ENCODE measurements at places on chromosomes 12 and 14.

DNA sequence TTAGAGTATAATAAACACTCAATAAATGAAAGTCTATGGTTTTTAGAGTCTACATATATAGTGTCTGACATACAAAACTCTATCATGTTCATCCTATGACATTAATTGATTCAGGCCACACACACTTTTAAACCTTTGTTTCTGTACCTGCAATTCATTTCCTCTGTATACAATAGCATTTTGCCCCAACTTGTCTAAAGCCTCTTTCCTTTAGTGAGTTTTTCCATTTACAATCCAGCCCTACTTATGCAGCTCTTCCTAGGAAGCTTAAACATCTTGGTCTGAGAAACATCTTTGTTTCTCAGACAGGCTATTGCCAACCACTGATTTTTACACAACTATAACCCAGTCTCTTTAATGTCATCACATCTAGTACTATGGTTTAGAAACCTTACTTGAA lies 214.7 kb upstream of the SLC16A7 start:
- no peak for DNase-seq

GRCh38 chr12:67068761-67069450 lies 200.3 kb upstream of the CAND1 start:
- DNase-seq = no peak

DNA sequence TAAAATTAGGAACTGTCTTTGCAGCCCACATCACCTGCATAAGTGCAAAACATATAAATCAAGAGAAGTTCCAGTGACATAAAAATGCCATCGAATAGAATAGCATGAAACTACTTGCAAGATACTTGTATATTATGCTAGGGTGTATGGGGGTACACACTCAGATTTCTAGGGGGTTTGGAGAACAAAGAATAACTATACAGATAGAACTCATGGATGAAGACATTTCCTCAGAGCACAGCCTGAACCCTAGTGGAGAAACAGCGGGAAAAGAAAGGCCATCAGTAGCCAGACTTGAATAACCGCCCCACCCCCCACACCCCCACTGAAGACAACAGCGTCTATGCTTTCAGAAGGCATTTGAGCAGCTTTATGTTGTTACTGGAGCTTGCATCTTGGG lies 425.8 kb downstream of the NPAS3 start:
- DNase-seq = no peak

- DNase-seq = peak; percentile 53
Observed at GRCh38 chr12:6326316-6327228, 15.3 kb downstream of the TNFRSF1A start.

DNA sequence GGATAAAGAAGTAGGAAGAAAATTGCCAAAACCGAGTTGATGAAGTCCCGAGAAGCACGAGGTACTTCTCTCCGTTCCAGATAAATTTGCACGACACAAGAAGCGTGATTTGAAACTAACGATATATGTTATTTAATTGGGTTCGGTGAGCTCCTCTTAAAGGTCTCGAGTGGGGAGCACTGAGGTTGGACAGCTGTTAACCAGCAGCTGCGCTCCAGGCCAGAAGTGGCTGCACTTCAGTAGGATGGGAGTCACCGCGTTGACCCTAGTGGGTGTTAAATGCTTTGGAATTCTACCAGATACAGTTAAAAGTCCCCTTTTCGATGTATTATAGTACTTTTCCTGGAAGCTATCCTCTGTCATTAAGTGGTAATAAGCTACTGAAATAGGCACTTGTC lies 953 bp upstream of the DCAF5 start:
- DNase-seq = peak; percentile 24

DNA sequence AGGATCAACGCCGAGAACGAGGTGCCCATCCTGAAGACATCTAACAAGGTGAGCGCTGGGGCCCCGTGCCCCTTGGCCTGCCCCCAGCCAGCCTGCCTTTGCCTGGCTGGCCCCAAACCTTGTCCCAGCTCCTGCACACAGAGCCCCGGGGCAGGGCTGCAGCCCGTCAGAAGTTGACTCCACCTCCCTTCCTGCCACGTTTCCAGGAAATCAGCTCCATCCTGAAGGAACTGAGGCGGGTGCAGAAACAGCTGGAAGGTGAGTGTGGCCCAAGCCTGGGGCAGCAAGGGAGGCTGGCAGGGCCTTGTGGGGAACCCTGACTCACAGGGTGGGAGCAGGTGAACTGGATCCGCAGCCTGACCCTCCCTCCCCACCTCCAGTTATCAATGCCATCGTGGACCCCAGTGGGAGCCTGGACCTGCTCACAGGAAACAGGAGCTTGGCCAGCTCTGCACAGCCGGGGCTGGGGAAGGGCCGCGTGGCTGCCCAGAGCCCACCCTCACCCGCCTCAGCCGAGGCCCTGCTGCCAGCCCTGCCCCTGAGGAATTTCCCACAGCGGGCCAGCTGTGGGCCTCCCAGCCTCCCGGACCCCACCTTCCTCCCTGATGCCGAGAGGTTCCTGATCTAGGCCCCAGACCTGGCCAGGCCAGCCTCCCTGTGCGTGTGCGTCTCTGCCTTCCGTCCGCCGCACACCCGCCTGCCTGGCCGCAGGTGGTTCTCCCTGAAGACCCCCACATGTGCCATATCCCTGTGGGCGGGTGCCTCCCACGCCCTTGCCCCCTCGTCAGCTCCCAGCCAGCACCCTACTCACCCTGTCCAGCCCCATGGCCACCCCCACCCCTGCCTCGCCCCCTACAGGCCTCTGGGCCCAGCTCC lies 29.5 kb downstream of the CEP170B start:
- DNase-seq = peak; percentile 14

DNA sequence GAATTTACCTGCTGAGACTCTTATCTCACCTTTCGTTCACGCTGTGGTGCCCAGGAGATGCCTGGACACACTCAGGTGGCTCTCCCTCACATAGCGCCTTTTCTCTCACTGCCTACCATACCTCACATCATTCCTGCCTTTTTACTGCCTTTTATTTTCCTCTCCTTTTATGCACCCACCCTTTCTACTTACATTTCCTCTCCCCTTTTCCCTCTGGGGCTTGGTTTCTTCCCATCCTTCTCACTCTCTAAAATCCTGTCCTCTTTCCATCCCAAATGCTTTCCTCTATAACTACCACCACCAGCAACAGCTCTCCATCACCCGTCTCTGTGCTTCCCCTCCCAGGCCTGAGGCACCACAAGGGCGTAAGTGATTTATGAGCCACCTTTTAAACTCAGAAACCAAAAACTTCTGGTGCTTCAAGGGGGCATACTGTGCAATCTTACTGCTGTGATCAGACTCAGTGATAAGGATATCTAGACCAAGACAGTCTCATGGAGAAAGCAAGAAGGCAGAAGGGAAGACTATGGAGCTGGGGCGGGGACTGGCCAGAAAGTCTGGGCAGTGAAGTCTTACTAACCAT lies 32.7 kb upstream of the SMUG1 start:
- no peak for DNase-seq

DNA sequence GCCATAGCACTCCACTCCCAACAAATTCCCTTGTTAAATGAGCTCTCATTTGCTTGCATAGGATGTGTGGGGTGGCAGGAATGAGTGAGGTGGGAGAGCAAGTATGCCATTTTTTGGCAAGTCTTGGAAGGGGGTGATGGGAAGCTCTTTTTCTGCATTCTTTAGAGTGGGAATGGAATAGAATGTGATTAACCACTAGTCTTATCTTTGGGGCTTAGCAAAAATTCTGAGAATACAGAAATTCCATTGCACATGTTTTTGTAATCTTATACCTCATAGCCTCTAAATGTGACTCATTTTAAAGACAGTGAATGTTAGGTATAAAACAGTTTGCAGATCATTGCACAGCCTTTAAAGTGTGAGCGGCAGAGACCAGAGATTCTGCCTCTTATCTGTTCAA lies 28.4 kb upstream of the NEDD1 start:
- no peak for DNase-seq

DNA sequence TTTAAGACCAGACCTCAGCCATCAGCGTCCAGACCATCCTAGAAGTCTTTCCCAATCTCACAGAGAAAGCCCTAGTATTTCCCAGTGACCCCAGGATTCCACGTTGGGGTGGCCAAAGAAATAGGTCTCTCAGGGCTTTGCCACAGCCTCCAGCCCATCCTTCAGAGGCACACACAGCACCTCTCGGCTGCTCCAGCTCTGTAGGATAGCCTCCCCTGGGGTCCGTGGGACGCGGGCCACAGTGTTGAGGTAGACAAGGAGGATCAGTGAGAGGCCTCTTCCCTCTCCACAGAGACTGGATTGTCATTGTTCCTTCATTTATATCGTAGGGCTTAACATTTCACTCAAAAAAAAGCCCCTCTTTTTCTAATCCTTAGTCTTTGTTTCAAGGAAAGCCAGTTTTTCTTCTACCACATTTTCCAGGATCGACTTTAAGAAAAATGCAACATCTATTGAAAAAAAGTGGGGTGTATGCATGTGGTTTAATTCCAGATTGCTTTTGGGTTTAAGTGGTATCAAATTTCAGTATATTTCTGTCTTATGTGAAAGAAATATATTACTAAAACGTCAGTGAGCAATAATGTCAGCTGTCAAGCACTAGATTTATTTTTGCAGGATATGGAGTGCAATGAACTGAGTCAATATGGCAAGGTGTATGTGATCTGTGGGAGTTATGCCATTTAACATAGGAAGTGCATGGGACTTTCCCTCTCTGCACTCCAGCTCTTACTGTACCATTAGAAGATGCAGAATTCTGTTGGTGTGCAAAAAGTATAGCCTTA lies 187.5 kb downstream of the MSRB3 start:
- DNase-seq = no peak

DNA sequence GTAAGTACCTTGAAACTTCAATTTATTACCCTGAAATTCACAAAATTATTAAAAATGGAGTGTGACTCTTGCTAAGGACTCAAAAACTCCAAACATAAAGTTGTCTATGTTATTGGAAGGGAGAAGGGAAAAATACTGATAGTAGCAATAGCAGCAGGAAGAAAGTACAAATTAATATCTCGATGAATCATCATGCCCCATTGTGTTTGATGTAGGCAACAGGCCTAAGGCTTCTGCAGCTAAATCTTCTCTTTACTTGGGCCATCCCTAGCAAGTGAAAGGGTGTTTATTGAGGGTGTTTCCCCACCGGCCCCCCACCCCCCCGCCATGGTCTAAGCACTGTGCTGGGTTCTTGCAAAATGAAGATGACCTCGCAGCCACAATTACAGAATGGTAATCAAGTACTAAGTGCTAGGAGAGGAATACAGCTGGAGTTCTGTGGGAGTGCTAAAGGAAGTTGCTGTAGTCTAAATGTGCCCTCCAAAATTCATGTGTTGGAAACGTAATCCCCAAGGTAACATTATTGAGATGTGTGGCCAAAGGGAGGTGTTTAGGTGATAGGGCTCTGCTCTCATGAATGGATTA lies 76.5 kb downstream of the SNAPC1 start:
- DNase-seq = no peak

GRCh38 chr12:105841840-105842239 lies 296.9 kb downstream of the NUAK1 start:
- no peak for DNase-seq

DNA sequence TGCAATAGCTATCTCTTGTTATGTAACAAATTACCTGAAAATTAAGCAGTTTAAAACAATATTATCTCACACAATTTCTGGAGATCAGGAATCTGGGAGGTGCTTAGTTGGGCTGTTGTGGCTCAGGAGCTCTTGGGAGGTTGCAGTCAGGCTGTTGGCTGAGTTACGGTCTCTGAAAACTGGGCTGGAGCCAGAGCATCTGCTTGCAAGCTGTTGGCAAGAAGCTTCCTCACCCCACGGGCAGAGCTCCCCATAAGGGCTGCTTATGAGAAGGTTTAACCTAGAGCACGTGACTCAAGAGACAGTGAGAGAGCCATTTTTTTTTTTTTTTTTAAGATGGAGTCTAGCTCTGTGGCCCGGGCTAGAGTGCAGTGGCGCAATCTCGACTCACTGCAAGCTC lies 346.8 kb downstream of the ATP23 start:
- DNase-seq = no peak

GRCh38 chr14:38108681-38109080 lies 99.0 kb upstream of the SSTR1 start:
- DNase-seq = no peak

GRCh38 chr14:26218861-26219260 lies 379.0 kb downstream of the NOVA1 start:
- DNase-seq = no peak

GRCh38 chr12:7729746-7730145 lies 17.4 kb downstream of the CLEC4C start:
- no peak for DNase-seq

GRCh38 chr12:60935981-60936761 lies 1324.0 kb upstream of the USP15 start:
- no peak for DNase-seq

DNA sequence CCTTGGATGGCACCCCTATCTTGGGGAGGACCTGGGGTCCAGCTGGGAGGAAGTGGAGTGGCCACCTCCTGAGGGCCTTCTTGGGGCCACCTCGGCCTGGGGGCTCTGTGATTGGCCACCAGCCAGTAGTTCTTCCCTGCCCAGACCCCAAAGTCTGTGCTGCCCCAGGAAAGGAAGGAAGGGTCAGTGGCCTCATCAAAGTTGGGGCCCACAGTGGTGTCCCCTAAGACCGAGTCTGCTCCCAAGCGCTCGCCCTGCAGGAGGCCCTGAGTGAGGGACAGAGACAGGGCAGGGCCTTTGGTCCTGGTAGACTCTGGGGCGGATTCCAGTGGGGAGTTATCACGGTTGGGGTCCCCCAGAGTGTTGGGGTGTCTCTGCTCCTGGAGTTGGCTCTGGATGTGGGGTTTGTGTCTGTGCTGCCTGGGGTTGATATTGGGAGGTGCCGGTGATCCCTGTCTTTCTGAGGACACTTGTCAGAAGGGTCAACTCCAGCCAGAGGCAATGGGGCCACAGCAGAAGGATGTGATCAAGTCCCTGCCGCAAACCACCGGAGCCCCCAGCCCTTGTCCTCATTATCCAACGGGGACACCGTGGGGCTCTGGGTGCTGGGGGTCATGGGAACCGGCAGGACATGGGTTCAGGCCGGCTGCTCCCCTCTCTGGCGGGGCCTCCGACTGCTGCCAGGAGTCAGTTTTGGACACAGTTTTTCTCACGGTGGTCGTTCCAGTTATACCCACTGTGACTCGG lies 364.3 kb downstream of the TMEM121 start:
- DNase-seq = peak; percentile 4

DNA sequence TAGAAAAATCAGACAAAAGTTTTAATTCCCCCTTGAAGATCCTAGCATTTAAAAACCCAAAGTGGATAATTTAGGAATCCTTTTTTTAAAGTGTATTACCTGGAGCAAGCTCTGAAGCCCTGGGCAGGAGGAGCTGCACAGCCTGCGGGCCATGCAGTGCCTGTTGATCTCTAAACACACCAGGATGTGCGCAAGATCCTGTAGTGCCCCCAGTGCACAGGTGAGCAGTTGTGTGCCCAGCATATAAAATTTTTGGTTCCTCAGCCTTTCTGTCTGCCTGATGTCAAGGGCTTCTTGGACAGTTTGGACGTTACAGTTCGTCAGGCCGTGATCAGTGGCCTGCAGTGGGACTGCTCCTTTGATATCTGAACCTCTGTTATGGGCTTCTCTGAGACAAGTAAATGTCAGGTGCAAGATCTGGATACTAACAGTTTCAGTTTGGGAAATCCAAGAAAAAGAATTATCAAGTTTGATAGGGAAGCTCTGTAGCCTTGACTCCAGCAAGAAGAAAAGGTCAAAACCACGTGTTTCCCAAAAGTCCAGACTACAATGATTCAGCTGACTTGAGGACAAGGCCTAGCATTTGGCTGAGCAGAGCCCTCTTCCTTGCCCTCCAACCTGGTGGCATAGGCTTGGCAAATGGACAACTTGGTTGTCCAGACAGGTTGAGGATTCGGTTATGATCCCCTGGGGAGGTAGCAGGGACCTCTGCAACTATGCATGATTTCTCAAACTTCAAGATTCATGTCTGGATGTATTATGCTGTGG lies 1.0 kb downstream of the ATXN7L3B start:
- no peak for DNase-seq
